Stimulated activated naive CD4-positive, alpha-beta T cell (primary cell): ENCODE measurements at places on chromosomes 12 and 14.

- peak; percentile 8 for DNase-seq
Observed at GRCh38 chr12:13165617-13166041, 30.9 kb upstream of the EMP1 start.

GRCh38 chr12:132478845-132479244 is 11.1 kb upstream of the FBRSL1 start:
- DNase-seq: no peak

DNA sequence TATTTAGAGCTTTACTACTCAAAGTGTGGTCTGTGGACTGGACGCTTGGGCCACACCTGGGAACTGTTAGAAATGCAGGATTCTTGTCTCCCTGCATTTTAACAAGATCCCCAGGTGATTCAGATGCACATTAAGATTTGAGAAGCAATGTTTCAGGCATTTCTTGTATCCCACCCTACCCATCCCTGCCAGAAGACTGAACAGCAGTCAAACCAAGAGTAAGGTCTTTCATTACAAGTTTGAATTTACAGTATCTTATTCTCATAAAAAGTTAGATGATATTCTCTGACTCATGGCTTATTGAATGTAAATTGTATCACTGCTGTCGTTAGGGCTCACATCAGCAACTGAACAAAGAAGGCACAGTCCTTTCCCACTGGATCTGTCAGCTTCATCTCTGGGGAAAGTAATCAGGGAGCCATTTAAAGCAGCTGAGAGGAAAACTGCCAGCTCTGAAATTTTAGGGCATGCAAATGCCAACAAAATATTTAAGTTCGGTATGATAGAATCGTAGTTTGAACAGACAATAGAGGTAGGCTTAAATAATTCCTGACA is 141.1 kb downstream of the AKAP6 start:
- no peak for DNase-seq

- DNase-seq: no peak
Observed at GRCh38 chr14:52827426-52827825, 36.0 kb upstream of the GNPNAT1 start.

- no peak for DNase-seq
Observed at GRCh38 chr12:84641940-84642545, 270.6 kb downstream of the SLC6A15 start.
